Neural crest cell (in vitro differentiated cells): ENCODE measurements at places on chromosomes 7 and 10. TPM values are rescaled to one million over a fixed set of nuclear protein-coding genes. Genes with fewer than 3 reads are reported as not detected.

DNA sequence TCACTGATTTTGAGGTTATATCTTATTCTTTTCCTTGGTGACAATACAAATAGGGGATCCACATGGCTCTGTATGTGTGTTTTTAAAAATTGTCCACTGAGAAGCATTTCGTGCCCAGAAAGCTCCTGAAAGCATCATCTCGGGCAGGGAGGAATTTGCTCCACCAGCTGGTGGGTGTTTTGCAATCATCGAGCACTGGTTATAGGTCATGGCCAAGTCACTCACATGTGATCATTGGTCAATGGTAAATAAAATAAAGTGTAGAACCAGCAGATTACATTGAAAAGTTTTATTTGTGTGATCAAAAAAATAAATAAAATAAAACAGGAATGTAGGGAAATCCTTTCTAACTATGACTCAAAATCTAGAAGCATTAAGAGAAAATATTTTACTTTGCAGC lies 23.0 kb upstream of the SNX13 start:
- H3K4me1 ChIP-seq: no peaks in the 10 kb centered on the region
- DNase-seq: no peak
- H3K27ac ChIP-seq: no peak overlapping the region
- no peaks in the 10 kb centered on the region for H3K36me3 ChIP-seq
- no peaks in the 10 kb centered on the region for H3K27me3 ChIP-seq

CRTAC1 gene
- total RNA-seq: 0.82 and 1.1 TPM in 2 replicates

DNA sequence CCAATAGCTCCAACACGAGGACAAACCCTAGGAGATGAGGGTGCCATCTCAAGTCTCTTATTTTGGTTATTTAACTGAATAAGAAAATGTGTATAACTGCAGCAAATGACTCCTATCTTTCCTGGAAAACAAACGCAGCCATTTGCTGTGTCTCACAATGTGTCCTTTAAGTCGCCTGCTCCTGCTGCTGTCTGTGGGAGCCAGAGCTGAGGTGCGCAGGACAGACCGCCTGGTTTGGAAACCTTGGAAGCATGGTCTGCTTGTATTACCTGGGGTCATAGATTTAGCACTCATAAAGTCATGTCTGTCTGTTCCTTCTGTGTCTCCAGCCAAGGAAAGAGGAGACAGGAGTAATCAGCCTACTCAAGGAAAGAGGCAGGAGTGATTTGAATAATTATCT lies 760.2 kb downstream of the GRID1 start:
- no peak overlapping the region for H3K27ac ChIP-seq
- no peaks in the 10 kb centered on the region for H3K27me3 ChIP-seq
- H3K4me1 ChIP-seq: peaks cover 5% of the 10 kb centered on the region
- no peaks in the 10 kb centered on the region for H3K36me3 ChIP-seq
- H3K4me3 ChIP-seq: no peak overlapping the region
- no peak for DNase-seq

GRCh38 chr10:22246680-22247391 lies 29.0 kb upstream of the EBLN1 start:
- no peak for DNase-seq
- no peaks in the 10 kb centered on the region for H3K36me3 ChIP-seq
- peaks cover 9% of the 10 kb centered on the region for H3K4me1 ChIP-seq

DNA sequence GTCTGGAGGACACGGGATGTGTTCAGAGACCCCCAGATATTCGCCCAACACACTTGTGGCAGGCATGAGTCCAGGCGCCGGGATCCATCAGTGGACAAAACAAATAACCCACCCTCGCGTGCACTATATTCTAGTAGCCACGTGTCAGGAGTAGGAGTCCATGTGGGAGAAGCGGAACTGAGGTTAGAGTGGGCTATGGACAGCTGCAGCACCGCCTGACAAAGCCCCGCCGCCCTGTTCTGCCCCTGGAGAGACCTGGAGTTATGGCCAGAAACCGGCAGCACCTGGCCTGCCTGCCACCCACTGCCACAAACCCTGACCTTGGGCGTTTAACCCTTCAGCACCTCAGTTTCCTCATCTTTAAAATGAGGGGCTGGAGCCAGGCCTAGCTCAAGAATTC lies 181.0 kb upstream of the RNF32 start:
- no peak for DNase-seq
- no peak overlapping the region for H3K4me3 ChIP-seq
- H3K36me3 ChIP-seq: no peaks in the 10 kb centered on the region

DNA sequence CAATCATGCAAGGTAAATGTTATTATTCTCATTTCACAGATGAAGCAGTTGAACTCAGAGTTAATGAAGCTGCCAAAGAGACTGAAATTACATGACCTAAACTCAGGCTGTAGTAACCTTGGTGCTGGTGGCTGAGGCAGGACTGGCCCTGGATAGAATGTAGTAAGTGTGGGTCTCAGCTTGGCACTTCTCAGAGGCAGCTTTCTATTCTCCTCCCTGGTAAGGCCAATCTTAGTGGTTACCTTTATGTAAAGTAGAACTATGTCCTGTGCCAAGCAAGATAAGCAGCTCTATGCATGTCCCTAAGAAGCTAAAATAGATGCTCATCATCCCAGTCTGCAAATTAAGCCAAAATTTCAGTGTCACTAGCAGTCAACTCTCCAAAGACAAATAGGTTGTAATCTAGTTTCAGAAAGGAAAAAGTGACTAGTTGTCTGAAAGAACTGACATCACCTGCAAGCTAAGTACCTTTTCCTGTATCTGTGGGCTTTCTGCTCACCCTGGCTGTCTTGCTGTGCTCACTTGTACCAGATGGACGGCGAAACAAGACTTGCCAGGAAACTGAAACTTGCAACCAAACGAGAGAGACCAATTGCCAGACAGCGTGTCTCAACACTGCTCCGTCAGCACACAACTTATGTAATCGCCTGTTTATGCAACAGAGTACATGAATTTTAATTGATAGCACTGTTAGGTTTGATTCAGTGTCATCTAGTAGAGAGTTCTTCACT lies 43.7 kb downstream of the CH25H start:
- no peak overlapping the region for H3K4me3 ChIP-seq
- no peak for DNase-seq
- H3K36me3 ChIP-seq: no peaks in the 10 kb centered on the region
- H3K27ac ChIP-seq: no peak overlapping the region

IDI2 gene
- not detected in 2 replicates for total RNA-seq

DNA sequence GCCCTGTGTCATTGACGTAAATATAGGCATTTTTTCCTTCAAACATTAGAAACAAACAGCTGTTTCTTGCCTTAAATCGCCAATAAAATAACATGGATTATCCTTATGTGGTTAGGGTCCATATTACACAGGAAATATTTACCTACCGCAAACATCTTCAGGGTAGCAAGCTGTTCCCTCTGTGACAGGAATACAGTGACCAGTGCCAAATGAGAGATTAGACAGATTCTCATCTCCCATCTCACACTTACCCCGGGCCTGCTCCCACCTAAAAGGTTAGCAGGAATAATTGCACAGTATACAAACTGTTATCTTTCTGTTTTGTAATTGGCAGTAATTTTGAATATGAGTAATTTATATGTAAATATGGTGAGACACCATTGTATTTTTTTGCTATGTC lies 16.5 kb downstream of the MKI67 start:
- H3K4me1 ChIP-seq: no peaks in the 10 kb centered on the region
- no peak for DNase-seq
- H3K36me3 ChIP-seq: peaks cover 15% of the 10 kb centered on the region
- H3K27ac ChIP-seq: no peak overlapping the region

DNA sequence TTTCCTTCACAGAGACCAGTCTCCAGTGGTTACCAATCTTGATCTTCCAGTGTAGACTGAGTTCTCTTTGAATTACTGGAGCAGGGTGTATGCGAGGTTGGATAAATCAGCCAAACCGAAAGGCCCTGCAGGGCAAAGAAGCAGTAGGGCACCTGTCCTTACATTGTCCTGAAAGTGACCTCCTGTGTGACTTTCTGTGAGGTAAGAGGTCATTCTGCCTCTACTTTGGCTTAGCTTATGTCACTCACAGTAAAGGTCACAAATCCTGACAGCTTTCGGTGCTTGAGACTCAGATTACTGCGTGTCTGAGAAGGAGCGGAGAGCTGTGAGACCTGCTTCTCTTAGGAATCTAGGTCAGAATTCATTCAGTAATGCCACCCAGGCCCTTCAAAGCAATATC lies 252.7 kb upstream of the ETV1 start:
- H3K36me3 ChIP-seq: no peaks in the 10 kb centered on the region
- peaks cover 2% of the 10 kb centered on the region for H3K4me1 ChIP-seq
- H3K27me3 ChIP-seq: no peaks in the 10 kb centered on the region
- no peak for DNase-seq
- no peak overlapping the region for H3K4me3 ChIP-seq

- H3K4me1 ChIP-seq: peaks cover 43% of the 10 kb centered on the region
- no peak overlapping the region for H3K27ac ChIP-seq
- no peaks in the 10 kb centered on the region for H3K36me3 ChIP-seq
- H3K27me3 ChIP-seq: peaks cover 12% of the 10 kb centered on the region
Measured at GRCh38 chr10:129900825-129901224, 63.2 kb downstream of the EBF3 start.

DNA sequence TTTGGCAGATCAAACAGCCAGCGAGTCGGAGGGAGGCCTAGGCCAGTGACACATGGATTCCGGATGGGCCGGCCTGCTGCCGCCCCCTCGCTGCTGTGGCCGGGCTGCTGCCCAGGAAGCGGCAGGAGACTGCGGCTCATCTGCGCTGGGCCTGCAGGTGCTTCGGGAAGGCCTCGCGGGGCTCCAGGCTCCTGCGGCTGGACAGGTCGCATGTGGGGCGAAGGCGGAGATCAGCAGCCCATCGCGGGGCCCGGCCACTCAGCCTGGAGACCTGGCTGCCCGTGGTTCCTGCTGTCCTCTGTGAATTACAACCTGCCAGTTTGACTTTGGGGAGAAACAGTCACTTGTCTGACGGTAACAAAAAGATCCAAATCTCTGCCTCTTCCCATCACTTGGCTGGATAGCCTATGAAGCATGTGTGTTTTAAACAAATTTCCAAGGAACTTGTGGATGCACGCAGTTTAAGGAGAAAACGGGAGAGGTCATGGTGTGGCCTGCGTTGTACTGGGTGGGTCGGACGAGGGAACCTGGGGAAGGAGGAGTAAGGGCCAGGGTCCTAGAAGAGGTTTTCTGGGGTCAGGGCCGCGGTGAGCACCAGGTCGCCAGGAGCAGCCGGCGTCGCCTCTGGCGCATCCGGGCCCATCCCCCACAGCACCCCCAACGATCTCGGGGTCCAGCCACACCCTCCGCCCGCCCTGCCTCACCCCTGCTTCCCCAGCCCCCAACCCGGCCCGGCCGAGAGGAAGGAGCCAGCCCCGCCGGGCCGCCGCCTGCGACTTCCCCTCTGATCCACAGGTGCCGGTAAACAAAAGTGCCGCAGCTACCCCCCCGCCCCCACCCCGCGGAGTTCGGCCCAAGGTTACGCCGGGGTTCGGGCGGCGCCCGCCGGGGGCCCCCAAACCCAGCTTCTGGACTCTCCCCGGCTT lies 1.6 kb downstream of the SPOCK2 start:
- peaks cover 28% of the 10 kb centered on the region for H3K4me1 ChIP-seq
- peaks cover 66% of the 10 kb centered on the region for H3K27me3 ChIP-seq
- no peak overlapping the region for H3K27ac ChIP-seq
- DNase-seq: no peak
- peaks cover 2% of the 10 kb centered on the region for H3K36me3 ChIP-seq

FGFBP3 gene
- 413 and 420 TPM in 2 replicates for total RNA-seq

NT5C2 gene
- total RNA-seq: 71.3 and 71.6 TPM in 2 replicates
